Effector CD4-positive, alpha-beta T cell (primary cell): ENCODE measurements at places on chromosomes 3 and 15.

DNA sequence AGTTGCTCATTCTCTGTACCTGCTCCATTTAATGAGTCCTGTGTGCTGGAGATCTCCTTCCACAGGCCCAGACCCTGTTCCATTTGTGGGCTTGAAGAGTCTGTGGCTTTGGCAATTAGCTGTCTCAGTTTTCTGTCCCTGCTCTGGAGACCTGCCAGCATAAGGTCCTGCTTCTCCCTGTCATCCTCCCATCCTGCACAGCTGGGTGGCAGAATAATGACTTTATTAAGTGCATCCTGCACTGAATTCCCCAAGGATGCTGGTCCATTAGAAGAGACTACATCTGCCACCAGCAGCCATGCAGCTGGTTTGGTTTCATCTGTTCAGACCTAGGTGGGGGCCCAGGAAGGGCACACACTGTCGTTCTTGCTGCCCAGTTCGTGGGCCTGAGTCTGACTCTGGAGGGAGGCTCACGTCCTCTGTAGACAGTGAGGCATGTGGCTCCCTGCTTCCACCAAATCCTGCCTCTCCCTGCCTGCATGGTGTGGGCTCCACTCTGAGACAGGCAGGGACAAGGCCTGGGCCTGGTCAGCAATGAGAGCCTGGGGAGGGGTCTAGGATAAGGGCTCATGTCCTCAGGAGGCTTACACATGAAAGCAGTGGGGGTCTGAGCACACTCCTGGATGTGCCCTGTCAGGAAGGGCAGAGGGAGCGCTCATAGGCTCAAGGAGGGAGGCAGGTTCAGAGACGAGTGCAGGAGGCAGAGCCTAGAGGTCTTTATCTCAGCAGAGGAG, 78.4 kb upstream of the PRR23E start:
- DNase-seq = no peak

- no peak for DNase-seq
Observed at GRCh38 chr3:120449251-120449650, 1.5 kb downstream of the FSTL1 start.

DNA sequence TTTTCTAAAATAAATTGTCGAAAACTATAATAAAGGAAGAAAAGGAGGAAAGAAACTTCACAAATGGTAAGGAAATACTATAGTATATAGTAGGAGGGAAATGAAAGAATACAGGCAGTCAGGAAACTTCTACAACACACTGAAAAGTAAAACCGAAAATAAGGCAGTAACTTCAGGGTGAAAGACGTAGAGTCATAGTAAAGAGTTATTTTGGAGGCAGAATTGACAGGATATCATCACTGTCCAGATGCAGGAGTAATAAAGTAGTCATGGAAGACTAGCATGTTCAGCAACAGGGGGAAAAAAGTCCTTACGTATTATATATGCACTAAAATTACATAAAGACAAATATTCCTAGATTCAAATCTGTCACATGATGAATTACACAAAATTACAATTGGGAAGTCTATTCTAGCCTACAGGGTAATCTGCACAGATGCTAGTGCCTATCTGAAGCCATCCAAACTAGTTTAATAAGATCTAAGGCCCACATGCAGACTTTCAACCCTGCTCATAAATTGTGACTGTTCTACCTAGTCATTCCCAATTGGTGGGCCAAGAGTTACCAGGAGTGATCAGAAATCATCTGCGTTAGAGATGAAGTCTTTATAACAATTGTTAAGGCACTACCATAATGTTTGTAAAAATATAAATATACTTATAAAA, 14.0 kb downstream of the VPS13C start:
- DNase-seq = no peak

GRCh38 chr3:154720921-154721320, 290.9 kb upstream of the GPR149 start:
- no peak for DNase-seq

DNA sequence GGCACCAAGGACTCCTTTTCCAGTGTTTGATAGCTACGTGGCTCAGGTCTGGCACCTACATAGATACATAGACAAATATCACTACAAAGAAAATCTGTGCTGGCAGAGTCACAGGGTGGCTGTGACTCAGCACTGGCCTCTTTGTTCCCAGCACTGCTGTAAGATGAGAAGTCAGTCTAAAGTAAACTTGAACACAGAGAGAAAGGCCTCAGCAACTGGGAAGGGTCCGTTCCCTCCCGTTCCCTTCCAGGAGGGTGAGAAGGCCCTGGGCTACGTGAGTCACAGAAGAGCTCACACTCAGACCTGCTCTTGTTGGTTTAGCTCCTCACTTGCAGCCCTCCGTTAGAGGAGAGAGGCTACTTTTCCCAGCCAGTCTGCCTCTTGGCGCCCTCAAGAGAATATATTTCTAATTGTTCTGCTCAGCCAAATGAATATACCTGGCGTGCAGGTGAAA, 23.1 kb downstream of the ANXA2 start:
- no peak for DNase-seq

DNA sequence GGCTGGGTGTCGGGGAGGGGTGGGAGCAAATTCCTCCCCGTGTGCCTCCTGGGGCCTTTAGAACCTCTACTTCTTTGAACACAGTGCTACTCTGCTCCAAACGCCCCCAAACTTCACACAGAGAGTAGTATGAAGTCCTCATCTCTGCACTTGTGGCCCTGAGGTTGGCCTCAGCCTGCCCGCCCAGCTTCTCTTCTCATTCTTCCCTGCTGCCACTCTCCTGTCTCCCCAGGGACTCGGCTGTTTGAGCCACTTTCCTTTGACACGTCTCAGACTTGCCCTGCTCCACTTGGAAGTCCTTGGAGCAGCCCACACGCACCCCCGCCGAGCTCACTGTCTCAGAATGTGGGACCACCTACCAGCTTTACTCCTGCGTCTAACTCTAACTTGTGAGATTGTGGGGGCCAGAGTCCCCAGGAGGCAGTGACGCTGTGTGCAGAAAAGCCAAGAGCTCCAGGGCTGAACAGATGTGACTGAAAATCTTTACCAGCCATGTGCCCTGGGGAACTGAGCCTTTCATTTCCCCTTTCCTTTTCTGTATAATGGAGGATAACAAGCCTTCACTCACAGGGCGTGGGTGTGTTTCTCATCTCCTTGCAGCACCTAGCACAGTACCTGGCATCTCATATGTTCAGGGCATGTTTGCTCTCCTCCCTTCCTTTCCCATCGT, 233.6 kb upstream of the CTDSPL start:
- DNase-seq = no peak

DNA sequence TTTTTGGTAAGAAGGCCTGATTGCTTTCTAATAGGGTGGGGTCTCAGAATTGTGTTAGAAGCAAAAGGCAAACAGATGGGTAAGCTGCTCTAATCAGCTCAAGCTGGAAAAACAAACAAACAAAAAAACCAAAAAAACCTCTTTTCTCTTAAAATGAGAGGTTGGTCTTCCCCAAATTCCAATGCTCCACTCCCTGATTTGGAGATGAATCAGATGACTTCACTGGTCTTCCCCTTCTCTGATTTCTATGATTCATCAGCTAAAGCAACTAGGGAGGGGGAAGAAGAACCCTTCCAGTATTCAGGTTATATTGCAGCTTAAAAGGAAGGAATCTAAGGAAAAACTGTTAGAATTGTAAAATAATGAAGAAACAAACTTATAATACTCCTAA, 9.6 kb upstream of the ANXA2 start:
- no peak for DNase-seq

DNA sequence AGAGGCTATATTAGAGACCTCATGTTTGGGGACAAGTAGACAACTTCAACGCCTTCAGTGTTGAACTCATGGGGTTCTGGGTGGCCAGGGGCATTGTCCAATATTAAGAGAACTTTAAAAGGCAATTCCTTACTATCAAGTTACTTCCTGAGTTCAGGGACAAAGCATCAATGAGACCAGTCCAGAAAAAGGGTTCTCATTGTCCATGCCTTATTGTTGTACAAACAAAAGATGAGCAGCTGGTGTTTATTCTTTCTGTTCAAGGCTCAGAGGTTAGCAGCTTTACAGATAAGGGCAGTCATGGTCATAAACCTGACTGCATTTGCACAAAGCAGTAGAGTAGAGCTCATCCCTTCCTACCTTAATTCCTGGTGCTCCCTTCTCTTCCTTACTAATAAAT, 18.5 kb upstream of the PDHB start:
- no peak for DNase-seq

- DNase-seq = no peak
Observed at GRCh38 chr15:73717206-73717605, 33.0 kb downstream of the CD276 start.

DNA sequence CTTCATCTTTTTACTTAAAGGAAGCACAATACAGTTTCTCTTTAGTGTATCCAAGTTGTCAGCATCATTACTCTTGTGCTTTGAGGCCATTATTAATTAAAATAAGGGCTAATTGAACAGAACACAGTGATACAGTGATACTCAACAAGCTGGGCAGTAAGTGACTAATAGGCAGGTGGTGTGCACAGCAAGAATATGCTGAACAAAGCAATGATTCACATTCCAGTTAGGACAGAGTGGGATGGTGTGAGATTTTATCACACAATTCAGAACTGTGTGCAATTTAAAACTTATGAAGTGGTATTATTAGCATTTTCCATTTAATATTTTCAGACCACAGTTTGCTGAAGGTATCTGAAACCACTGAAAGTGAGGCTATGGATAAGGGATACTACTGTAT, 116.9 kb downstream of the PLOD2 start:
- no peak for DNase-seq

- DNase-seq = no peak
Observed at GRCh38 chr15:58066042-58066867, 744 bp upstream of the ALDH1A2 start.

GRCh38 chr15:52368402-52368801, 72.8 kb upstream of the MYO5C start:
- no peak for DNase-seq

- no peak for DNase-seq
Observed at GRCh38 chr3:181756645-181757297, 45.0 kb downstream of the SOX2 start.

- no peak for DNase-seq
Observed at GRCh38 chr3:2454865-2455264, 356.2 kb downstream of the CNTN4 start.

- no peak for DNase-seq
Observed at GRCh38 chr3:188266562-188267274, 112.8 kb downstream of the LPP start.

DNA sequence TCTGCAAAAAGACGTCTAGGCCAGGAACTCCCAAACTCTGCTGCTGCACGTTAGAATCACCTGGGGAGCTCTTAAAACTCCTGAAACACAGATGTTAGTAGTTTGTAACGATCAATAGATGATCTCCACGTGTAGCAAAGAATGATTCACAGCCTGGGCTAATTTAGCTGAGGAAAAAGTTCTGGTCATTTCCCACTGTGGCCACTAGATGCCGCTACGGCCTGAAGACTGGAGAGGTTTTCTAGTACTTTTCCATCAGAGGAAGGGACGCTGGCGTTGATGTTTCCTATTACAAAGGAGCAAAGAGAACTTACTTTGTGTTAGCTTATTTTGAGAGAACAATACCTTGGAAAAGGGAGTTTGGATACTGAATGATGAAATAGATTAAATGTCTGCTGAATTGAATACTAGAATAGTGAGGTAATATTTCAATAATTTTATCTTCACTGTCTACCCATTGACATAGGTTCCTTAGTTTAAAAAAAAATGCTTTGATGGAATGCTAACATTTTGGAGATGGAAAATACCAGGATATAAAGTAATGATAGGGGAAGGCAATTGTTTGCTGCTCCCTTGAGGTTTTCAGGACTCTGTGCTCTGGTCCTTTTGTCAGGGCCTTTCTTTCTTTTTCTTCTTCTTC, 159.1 kb downstream of the P3H2 start:
- peak; percentile 35 for DNase-seq

- no peak for DNase-seq
Observed at GRCh38 chr3:46960081-46960701, 16.4 kb downstream of the CCDC12 start.

GRCh38 chr3:115281697-115282675, 134.9 kb upstream of the ZBTB20 start:
- no peak for DNase-seq

DNA sequence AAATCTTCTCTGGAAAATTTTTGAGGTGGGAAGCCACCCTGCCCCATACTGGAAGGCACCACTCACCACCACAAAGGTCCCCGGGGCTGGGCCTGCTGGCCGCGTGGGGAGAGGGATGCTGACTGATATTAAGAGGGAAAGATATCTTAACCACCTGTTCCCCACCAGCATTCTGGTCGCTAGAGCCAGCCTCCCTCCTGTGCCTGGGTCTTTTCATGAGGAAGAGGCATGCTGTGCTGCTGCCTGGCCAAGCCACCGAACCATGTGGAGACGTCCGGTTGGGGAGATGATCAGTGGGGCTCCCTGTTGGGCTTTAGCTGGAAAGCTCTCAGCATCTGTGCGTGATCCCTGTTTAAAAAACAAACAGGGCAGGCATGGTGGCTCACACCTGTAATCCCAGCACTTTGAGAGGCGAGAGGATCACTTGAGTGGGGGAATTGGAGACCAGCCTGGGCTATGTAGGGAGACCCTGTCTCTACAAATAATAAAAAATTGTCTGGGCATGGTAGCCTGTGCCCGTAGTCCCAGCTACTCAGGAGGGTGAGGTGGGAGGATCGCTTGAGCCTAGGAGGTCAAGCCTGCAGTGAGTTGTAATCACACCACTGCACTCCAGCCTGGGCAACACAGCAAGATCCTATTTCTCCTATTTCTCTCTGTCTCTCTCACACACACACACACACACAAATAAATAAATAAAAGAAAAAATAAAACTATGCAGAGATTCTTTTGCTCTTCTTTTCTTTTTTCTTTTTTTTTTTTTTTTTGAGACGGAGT, 1.0 kb downstream of the KLHL18 start:
- no peak for DNase-seq

- DNase-seq = no peak
Observed at GRCh38 chr3:38984110-38984509, 67.6 kb downstream of the SCN11A start.

DNA sequence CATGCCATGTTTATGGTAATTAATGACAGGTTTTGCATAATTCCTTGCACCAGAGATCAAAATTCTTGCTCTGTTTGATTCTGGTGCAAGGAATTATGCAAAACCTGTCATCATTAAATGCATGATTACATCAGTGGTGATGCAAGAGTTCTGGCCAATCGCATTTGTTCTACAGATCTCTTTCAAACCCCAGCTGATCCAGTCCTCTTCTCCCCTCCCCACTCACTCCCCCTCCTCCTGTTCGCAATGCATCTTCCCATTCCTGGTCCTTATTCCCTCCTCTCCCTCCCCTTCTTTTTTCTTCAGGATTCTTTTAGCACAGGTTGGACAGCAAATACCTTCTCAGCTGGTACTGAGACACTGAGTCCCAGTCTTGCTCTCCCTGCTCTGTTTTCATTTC, 82.1 kb downstream of the GABRB3 start:
- DNase-seq = no peak

DNA sequence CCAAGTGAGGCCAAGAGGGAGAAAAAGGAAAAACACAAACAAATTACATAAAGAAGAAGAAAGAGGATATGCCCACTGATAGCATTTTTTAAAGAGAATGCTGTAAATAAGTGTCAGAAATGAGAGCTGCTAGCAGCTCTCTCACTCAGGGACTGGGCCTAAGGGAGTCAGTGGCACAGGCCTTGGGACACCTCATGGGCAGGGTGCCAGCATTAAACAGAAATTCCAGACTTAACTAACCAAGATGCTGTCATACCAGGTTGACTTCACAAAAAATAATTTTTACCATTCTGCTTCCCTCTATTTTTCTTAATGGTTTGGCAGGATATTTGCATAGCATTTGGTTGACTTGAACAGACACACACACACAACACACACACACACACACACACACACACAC, 92.3 kb upstream of the ADAMTSL3 start:
- DNase-seq = no peak

GRCh38 chr3:38996193-38996592, 55.6 kb downstream of the SCN11A start:
- DNase-seq = no peak
